ENCODE measurements at places on chromosomes 13 and 19.

- no peak for DNase-seq
Measured at GRCh38 chr13:47287291-47287751, 390.5 kb upstream of the HTR2A start.

DNA sequence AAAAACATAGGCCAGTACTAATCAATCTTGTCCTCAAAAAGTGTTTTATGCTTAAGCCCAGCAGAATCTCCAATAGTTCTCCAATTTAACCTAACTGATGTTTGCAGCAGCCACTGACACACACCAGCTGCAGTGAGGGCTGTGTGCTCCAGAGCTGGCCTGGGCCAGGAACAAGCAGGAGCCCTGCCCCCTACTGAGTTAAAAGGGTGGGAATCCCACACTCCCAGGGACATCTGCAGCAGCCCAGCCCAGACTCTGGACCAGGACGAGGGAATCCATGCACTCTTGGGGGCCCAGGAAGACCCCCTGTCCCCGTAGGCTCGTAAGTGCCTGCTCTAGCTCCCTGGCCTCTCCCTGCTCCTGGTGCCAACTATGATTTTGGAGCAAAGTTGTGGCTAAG is 91.5 kb upstream of the ATXN8OS start:
- no peak for DNase-seq

DNA sequence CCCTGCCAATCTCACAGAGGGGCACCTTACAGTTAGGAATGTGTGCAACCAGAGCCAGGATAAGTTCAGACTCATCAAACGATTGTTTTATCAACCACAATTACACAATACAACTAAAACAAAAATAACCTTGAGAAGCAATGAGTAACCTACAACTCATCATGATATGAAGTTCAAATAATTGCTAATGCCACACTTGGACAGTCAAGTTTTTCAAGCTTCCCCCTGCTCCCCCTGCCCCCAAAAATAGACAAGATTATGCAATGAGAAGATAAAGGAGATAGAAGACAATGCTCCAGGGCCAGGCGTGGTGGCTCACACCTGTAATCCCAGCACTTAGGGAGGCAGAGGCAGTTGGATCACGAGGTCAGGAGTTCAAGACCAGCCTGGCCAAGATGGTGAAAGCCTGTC is 13.6 kb upstream of the KPNA3 start:
- DNase-seq: no peak

GRCh38 chr13:66216728-66217127 is 1013.4 kb downstream of the PCDH9 start:
- no peak for DNase-seq

- DNase-seq: no peak
Measured at GRCh38 chr19:49861541-49862378, 5.6 kb downstream of the PNKP start.

- no peak for DNase-seq
Measured at GRCh38 chr19:46898731-46899130, 37.9 kb downstream of the ARHGAP35 start.

DNA sequence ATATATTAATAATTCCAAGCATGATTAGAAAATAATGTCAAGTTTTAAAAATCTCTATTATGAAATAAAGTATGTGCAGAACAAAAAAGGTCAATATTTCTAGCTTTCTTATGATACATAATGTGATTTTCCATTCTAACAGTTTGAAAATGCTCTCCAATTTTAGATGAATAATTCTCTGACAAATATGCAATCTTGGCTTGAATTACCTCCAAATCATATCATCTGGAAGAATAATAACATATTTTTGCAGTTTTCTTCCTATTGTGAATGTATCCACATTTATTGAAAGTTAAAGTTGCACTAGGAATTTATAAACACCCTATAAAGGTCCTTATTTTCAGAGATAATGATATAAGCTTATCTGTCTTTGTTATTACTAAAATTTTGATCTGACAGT is 548.5 kb upstream of the SLC10A2 start:
- no peak for DNase-seq

GRCh38 chr13:75537401-75538365 is at the start of gene COMMD6:
COMMD6 (minus strand) TSS chr13:75537841; CDS start chr13:75537805, 36 bp downstream.
- peak; percentile 97 for DNase-seq

DNA sequence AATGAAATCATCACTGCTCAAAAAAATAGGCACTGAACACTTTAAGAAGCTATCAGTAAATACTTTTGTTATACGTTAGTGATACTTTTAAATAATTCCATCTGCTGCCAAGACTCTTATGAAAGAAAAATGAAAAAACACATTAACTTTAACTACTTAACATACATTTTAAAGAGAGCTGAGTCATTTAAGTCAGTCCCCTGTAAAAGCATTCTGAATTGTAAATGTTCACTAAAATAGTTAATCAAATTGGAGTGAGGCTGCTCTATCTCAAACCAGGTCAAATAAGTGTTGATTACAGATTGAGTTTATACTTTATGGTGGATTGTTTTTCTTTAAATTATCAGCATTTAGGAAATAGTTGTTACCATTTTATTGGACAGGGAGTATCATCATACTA is 274.2 kb downstream of the MYO16 start:
- DNase-seq: no peak

DNA sequence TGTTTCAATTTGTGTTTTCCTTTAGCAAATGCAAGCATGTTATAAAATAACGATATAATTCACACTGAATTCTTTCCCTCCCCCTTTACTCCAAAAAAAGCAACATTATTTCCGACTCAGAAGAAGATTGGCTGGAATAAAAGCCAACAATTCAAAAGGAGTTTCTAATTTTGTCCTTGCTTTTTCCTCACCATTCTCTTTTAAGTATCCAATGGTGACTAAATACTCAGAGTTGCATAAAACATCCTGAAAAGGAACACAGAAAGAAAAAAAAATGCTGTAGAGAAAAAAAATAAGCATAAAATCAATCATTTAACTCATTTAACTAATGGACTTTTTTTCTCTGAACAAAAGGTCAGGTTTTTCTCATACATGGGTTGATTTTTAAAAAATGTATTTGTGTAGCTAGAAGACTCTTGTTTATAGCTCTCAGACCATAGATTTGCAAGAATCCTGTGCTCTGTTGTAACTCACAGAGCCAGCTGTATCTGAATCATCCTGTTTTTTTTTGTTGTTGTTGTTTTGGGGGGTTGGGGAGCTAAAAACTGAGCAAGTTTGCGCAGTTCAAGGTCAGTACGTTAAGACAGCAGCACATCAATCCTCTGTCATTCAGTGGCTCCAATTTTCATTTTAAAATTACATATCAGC is 108.1 kb downstream of the PCDH17 start:
- DNase-seq: no peak

GRCh38 chr13:67740871-67741535 is 510.9 kb upstream of the PCDH9 start:
- no peak for DNase-seq

DNA sequence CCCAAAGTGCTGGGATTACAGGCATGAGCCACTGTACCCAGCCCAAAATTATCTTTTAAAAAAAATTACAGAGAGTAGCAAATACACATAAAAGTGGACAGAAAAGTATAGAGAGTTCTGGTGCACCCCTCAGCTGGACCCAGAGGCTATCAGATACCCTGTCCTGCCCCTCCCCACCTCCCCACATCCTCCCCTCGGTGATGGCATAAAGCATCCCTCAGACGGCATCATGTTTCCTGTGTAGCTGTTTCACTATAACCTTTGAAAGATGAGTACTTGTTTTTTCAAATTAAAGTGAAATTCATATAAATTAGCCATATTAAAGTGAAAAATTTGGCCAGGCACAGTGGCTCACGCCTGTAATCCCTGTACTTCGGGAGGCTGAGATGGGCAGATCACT is 20.1 kb downstream of the SLC27A1 start:
- DNase-seq: no peak

GRCh38 chr19:5554828-5555227 is 12.9 kb downstream of the TINCR start:
- no peak for DNase-seq

- DNase-seq: no peak
Measured at GRCh38 chr13:93981426-93981977, 498.0 kb downstream of the DCT start.

GRCh38 chr19:3768015-3768747 is 3.8 kb downstream of the RAX2 start:
- DNase-seq: no peak

DNA sequence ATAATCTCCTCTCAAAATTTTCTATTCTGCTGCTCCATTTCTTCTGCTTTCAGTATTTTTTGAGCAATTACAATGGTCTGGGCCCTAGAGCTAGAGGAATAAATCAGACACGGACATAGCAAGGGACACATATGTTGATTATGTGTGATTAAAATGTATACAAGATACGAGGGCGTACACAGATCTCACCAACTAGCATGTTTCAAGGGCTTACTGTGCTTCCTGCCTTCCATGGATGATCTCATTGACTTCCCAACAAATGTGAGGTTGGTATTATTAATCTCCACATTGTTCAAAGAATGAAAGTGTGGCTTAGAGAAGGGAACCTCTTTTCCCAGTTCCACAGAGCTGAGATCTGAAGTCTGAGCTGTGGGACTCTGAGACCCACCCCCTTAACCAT is 9.1 kb downstream of the PLD3 start:
- no peak for DNase-seq

DNA sequence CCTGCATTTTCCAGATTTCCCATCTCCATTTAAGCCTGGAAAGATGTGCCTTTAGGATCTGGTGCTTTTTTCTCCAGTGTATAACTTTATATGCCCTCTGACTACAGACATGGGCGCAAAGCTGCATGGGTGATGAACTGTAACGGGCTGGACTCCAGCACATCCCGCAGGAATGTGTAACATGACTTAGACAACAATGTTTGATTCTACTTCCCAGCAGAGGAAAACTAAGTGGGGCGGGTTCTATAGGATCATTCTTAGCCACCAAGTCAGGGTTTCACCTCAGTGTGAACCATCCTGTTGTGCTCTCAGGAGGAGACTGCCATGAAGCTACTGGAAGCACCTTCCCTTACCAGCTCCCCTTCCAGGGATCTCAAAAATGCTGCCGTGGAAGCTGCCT is 93.2 kb upstream of the SERP2 start:
- no peak for DNase-seq

DNA sequence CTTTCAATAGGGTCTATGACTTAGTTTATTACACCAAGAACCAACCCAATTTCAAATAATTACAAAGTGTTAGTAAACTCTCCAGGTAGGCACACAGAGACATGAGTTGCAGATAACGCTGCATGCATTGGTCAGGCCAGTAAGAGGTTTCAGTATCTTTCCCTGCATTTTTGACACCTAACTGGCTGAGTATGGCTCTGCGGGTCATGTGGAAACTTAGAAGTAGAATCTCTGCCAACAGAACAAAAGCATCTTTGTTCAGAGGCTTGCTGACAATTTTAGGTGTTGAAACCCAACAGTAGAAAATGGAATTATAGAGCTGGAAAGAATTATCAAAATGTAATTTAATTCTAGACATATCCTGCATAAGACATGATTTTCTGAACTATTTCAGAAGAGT is 25.3 kb downstream of the HTR2A start:
- no peak for DNase-seq

- DNase-seq: no peak
Measured at GRCh38 chr19:20513189-20513904, 52.2 kb downstream of the ZNF737 start.

DNA sequence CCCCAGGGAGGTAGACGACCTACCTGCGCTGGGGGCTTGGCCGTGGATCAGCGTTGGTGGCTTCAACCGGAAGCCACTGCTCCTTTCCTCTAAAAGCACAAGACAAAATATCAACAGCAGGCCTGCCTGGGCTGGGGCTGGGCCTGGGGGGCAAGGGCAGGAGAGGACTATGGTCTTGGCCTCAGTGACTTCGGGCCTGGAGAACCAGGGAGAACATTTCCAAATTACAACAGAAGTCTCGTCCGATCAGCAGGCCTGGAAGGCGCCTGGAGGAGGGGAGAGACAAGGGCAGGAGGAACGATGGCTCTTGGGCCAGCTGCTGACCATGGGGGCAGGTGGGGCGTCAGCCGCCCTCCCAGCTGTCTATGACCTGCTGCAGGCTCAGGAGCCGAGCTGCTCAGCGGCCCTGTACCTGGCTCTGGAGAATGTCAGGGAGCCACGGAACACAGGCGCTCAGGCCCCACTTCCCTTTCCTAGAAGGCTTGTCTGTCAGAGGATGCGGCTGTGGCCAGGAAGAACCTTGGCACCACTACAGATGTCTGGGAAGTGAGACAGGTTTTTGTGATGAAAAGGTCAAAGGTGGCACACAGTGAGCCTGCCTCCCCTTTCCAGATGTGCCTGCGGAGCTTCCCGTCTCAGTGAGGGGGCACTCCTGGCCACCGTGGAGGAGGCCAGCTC is 19.5 kb downstream of the CAPS start:
- DNase-seq: no peak

DNA sequence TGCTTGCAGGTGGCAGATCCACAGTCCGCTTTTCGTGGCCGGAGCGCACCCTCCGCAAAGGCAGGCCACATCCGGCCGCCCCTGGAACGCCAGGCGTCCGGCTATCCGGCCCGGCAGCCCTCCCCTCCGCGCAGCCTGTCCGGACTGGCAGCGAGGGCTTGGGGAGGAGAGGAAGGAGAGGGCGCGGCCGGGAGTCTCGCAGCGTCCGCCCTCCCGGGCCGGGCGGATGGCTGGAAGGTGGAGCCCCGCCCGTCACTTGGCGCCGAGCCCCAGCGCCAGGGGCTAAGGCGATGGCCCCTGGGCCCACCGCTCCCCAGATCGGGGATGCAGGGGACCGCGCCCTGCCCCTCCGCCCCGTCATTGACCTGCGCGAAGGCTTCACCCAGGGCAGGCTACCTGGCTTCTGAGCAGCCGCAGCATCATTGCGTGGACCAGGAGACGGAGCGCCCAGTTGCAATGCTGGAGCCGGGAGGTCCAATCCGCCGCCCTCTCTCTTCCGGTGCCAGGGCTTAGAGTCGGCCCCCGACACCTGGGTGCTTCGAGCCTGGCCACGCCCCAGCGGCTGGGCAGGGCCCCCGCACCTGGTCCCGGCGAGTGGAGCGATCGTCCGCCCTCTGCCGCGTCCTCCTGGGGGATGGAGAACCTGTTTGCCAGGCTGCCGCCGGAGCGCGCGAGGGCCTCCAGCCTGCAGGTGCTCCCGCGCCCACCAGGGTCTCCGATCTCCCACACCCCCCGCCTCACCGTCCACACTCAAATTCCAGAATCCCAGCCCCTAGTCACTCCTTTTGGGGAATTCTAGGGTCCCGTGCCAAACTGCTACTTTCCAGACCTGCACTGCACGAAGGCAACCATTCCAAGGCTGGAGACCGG is at the start of gene FUT1:
Gene FUT1, minus strand, starts transcription at position 146 of the 870 bp plus-strand sequence. CDS start 1,360 bp downstream, outside the sequence.
- DNase-seq: no peak

GRCh38 chr13:97226013-97226412 is 3.9 kb downstream of the MBNL2 start:
- DNase-seq: no peak
